ENCODE measurements at places on chromosomes 6 and 20.

DNA sequence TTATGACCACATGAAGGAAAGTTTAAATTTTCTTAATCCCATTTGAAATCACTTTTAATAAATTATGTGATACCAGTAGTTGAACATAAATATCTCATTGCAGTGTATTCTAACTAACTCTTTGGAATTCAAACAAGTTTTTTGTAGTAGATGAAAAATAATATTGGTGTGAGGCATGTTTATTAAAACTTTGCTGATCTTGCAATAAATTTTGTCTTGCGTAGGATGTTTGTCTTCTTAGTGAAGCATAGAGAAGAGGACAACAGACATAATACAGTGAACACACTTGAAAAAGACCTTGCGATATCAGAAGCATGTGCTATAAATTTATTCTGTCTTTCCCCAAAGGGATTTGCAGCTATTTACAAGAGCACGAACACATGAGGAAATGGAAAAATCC lies 140.7 kb downstream of the HTR1B start:
- DNase-seq = no peak

DNA sequence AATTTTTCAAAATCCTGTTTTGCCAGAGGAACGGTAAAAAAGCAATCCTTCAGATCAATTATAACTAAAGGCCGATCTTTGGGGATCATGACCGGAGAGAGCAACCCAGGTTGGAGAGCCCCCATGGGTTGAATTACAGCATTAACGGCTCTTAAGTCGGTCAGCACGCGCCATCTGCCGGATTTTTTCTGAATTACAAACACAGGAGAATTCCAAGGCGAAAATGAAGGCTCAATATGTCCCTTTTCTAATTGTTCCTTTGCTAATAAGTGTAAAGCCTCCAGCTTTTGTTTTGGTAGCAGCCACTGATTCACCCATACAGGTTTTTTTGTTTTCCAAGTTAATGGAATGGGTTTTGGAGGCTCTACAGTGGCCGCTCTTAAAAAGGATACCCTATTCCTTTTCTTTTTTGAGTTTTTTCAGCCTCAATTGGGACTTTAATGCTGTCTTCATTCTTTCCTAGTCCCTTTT lies 16.9 kb upstream of the PTCRA start:
- DNase-seq = no peak

DNA sequence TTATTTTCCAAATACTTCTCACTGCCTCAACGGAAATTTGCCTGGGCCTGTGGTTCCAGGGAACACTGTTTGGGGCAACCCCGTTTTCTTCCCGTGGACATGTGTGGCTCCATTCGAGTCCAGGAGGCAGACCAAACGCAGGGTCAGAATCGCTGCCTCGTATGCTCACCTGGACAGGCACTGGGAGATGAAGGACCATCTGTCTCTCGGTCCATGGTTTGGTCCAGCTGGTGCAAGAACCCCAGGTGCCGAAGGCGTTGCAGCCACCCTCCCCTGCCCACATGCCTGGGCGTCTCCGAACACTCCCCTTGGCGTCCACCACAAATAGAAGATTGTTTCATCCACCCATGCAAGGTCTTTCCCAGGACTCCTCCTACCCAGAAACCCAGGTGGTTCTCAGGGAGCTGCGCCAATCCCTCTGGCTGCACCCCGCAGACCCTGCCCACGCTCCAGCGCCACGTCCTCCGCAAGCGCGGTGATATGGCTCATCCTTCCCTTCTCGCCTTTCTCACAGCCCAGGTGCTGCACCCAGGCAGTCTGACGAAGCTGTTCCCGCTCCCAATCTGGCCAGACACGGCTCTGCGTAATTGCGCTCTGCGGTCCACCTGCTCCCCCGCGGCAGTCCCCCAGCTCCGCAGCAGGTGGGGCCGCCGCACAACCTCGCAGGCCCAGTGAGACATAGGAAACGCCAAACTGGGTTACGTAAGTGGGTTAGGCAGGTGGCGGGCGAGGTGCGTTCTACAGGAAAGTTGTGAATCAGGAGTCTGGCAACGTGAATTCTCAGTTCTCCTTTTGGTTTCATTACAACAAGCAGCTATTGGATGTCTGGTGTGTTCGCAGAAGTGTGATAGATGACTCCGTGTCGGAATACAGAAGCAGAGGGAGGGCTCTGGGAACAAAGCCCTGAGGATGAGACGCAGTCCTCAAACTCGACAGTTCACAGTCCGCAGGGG lies 146.2 kb upstream of the ECI2 start:
- DNase-seq = no peak

DNA sequence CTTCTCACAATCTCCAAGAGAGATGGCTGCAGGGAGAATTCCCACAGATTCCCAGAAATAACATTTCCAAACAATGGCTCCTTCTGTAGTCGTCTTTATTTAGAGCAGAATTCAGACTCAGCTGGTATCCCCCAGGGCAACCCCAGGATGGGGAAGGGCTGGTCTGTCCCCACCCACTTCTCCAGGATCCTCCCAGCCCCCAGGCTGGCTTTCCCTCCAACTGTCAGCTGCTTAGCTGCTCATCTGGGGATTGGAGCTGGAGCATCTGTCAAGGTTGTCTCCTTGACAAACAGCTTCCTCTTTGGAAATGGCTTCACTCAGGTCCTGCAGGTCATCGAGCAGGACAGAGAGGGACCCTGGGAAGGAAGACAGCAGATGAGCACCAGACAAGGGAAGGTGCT lies 3.5 kb upstream of the PSORS1C2 start:
- no peak for DNase-seq

- no peak for DNase-seq
Observed at GRCh38 chr6:142845143-142845571, 99.8 kb downstream of the HIVEP2 start.

DNA sequence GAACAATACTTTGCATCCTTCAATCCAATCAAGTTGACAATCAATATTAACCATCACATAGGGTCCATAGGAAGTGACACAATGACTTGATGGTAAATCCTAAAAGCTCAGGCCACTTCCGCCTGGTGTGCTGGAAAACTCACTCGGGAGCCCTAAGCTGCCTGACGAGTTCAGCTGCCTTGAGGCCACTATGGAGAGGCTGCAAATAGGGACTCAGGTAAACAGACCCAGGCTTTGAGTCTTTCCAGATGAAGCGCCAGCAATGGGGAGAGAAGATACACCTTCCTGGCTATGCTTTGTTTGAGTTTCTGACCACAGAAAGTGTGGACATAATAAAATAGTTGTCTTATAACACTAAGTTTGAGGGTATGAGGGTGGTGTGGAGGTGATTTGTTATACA lies 112.6 kb downstream of the GPR63 start:
- DNase-seq = no peak
